Stimulated activated CD8-positive, alpha-beta memory T cell treated with anti-CD3 and anti-CD28 coated beads, Interleukin-7, amount 100 ng/mL, for 48 hours (primary cell): ENCODE measurements at places on chromosomes 2 and 18.

- no peak for DNase-seq
Measured at GRCh38 chr2:112910219-112910618, 746 bp upstream of the IL37 start.

GRCh38 chr18:28903306-28903705 lies 726.4 kb upstream of the CDH2 start:
- no peak for DNase-seq

- DNase-seq = no peak
Measured at GRCh38 chr2:217553679-217554078, 449.1 kb downstream of the TNS1 start.

GRCh38 chr18:159037-159652 lies 788 bp downstream of the USP14 start:
- no peak for DNase-seq
